ENCODE measurements at places on chromosomes 2 and 18.

- peak; percentile 26 for DNase-seq
These were observed 68.7 kb downstream of the STRADB start for GRCh38 chr2:201520201-201520600.

DNA sequence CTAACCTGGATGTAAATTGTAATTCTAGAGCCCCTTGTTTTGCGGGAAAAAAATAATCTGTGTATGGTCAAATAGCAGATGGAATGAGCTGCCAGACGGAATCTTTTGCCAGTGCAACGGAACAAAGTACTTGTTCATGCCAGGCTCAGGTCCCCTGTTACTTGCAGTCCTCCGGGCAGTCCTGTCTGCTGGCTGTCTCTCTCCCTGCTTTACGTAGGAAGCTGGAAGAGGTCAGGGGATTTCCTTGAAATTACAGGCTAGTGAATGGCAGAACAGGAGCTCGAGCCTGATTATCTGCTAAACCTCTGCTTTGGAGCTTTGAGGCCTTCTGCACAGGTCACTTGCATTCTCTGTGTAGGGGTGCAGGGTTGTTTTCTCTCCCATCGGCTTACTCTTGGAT is 54.8 kb downstream of the LRRFIP1 start:
- no peak for DNase-seq

- peak; percentile 73 for DNase-seq
These were observed 99.3 kb downstream of the BIN1 start for GRCh38 chr2:127007652-127008051.

DNA sequence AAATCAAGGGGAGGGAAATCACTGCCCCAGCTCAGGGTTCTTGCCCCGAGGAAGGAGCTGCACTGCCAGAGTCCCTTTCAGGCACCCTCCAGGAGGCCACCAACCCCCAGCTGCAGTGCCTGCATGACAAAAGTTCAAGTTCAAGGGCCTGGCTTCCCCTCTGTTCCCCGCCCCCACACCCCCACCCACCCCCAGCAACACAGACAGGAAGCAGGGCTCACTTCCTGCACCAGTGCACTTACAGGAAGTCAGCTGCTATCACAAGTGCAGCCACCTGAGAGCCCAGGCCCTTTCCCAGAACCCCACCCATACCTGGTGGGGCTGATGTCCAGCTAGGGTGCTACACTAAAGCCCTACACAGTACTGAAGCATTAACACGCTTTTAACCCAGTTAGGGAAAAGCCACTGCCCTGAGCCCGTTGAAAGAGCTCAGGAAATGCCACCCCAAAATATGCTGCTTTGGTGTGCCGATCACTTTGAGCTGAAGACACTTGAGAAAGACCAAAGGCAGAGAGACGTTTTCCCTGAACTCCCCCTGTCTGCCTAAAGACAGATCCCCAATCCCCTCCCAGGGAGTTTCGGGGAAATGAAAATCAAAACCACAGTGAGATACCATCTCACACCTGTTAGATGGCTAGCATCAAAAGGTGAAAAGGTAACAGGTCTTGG is 109.9 kb upstream of the CAB39 start:
- no peak for DNase-seq

DNA sequence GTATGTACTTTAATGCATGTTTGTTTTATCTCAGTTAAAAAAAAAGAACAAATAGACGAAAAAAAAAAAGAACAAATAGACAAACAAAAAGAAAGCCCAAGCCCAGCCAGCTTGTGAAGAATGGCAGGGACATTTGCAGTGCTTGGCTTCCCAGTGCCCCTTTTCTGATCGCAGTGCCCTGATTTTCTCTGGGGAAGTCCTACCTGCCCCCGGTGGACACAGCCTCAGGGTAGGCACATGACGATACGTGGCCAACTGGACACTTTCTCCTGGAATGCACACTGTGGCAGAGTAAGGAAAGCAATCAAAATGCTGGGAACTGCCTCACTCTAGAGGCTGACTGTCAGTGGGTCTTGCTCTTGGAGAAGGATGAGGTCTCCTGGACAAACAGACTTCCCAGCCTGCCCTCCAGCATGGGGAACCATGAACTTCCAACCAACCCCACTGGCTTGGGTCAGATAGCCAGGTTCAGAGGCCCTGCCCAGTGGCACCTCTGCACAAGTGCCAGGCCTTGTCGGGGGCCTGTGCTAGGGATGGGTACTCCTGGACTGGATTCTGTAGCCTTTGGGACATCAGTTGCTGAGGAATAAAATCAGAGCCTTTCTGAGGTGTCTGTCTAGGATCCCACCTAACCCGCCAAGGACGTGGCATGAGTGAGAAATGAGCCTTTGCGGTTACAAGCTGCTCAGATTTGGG is 76.7 kb downstream of the INHBB start:
- DNase-seq: no peak

DNA sequence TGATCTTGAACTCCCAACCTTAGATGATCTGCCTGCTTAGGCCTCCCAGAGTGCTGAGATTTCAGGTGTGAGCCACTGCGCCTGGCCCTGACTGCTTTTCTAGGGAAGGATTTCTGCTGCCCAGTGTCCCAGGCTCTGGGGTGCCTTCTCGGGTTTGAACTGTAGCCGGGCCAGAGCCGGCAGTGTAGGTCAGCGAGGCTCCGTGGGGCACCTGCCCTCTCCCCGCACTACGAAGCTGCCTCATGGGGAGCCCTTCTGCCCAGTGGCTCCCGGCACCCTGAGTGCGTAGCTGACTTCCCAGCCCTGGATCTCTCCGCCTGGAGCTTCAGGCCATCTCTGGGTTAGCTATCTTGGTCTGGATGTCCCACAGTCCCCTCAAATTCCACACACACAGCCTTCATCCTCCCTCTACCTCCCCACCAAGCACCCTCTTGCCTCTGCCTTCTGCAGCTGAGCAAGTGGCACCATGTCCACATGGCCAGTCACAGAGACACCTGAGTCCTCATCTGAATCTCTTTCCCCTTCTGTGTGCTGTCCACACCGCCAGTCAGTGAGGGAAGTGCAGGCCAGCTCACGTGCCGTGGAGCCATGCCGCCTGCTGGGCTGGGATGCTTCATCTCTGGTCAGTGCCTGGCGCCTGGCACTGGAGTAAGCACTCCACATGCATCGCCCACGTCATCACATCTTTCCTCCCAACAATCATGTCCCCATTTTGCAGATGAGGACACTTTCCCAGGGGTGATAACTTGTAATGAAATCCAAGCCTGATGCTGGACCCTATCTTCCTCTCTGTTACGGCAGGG is 69.2 kb downstream of the EDAR start:
- DNase-seq: no peak

- DNase-seq: peak; percentile 6
These were observed 1275.2 kb upstream of the CRIM1 start for GRCh38 chr2:35080231-35080910.

DNA sequence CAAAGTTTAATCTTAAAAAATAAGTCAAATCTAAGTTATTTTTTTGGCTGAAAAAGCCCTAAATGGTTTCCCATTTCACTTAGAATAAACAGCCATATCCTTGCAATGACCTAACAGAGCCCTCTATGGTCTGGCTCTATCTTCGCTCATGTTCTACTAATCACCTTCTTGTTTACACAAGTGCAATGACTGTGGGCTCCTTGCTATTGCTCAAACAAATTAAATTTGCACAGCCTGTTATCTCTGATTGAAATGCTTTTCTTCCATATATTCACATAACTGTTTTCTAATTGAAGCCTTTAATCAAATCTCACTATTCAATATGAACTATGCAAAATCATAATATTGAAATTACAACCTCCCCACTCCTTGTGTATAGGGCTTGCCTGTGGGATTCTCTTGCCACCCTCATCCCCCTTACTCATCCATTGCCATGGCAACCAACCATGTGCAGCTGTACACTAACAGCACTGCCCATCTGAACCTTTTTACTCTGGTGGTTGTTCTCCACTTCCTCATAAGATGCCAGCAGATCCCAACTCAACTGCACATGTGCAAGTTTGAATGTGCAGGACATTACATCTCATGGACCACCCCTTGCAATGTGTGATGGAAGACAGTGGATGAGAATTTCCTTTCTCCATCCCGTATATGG is 1083.2 kb downstream of the SOCS6 start:
- no peak for DNase-seq

- DNase-seq: no peak
These were observed 292.3 kb downstream of the ALPK2 start for GRCh38 chr18:58336605-58337004.

GRCh38 chr2:218020966-218021535 is 18.3 kb upstream of the TNS1 start:
- DNase-seq: no peak

DNA sequence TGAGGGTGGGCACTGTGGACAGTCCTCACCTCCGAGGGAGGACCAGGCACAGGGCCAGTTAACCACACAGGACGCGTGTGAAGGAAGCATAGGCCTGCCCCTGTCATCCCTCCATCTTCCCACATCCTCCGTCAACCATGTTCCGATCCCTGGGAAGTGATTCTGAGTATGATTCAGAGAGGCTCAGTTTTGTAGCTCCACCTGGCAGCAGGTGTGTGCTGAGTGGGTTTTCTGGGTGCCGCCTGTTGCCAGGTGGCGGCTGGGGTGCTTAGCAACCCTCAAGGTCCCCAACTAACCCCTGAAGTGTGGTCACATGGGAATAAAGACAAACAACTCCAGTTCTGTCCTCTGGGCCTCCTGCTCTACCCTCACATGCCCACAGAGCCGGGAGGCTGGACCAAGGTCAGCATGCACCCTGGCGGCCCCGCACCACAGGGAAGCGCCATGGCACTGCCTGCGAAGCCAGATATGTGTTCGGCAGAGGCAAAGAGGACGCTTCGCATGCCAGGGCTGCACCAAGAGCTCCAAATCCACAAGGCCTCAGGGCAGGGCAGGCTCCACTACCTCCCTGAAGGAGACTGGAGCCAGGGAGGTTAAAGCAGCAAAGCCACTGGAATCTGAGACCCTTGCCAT is 60.0 kb downstream of the ADCY3 start:
- no peak for DNase-seq

- no peak for DNase-seq
These were observed 281.8 kb downstream of the GULP1 start for GRCh38 chr2:188573453-188573852.

- DNase-seq: peak; percentile 55
These were observed 63.8 kb downstream of the RTP5 start for GRCh38 chr2:241933179-241933911.

All from EL (cell line).